ENCODE measurements at places on chromosomes 11 and 22.

GRCh38 chr11:35955636-35956035 lies 11.8 kb downstream of the LDLRAD3 start:
- no peak for DNase-seq

- no peak for DNase-seq
Observed at GRCh38 chr11:31796499-31797189, 14.5 kb downstream of the PAX6 start.

- DNase-seq, result no peak
Observed at GRCh38 chr11:16880184-16880801, 133.9 kb downstream of the PLEKHA7 start.

- DNase-seq, result peak; percentile 24
Observed at GRCh38 chr11:68504432-68505066, 44.0 kb downstream of the PPP6R3 start.

DNA sequence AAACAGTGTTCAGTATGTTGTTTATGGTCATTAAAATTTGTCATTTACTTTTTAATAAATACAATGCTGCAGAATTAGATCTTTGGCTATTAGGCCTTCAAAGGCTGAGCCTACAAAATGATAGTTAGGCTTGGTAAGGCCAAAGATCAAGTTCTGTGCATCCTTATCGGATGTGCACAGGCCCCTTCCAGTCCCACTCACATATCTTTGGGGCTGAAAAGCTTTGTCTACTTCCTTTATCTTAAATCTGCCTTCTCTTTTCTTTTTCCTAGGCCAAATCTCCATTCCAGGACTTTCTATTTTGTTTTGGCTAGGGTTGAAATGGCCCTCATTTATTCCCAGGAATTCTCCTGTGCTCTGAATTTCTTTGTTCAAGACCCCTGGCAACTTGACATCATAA lies 3.4 kb upstream of the GLB1L2 start:
- no peak for DNase-seq

DNA sequence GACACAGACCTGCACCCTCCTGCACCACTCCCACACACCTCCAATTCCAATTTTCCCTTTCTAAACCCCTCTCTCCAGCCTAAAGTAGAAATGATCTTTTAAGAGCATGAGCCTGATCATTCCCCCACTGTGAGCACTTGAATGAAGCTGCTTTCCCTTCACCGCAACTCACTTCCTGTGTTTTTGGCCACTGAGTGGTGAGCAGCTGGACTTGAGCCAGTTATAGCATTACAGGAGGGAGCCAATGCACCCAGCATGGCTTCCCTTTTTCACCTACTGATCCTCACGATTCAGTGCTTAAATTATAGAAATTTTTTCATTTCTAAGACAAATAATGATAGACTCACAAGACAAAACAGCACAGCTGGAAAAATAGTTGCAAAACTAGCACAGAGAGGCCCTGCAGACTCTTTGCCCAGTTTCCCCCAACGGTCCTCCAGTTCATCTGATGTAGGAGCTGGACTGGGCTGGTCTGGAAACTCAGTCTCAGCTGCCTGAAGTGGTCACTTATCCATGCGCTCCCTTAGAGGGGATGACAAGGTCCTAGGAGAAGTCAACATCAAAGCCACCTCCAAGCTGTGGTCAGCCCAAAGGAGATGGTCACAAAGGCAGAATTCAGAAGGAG lies 9.7 kb upstream of the APOL4 start:
- peak; percentile 39 for DNase-seq

DNA sequence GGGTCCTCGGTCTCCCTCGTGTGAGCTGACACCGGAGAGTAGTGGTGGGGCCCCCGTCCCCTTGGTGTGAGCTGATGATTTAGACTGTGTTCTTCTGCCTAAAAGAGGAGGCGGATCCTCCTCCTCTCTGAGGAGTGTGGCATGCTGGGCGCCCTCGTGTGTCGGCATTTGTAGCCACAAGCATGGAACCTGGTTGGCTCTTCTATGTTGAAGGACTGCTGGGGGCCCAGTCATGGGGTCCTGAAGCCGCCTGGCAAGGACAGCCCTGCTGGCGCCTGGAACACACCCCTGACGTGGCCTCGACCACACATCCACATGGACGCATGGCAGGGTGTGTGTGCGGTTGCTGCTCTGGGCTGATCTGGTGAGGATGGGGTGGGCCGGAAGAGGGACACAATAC lies 50.2 kb downstream of the AP2A2 start:
- DNase-seq, result no peak

DNA sequence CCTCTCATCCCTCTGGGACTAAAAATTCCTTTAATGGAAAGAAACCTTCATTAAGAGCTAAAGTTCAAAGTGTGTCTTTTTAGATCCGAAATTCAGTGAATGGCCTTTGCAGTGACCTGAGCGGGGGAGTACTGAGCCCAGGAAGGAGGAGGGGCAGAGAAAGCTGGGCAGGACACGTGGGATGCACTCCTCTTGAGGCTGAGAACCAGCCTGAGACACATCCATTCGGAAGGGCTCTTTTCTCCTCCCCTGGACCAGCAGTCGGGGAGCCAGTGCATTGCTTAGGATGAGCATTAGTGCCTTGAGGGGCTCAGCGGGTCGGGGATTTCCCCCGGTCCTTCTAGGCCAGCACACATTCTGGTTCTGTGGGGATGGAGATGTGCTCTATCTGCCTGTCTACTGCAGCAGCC lies 258.9 kb upstream of the B3GAT1 start:
- DNase-seq, result no peak
